Left lobe of liver (tissue), 2 donors: ENCODE measurements at places on chromosomes 2 and 18.

DNA sequence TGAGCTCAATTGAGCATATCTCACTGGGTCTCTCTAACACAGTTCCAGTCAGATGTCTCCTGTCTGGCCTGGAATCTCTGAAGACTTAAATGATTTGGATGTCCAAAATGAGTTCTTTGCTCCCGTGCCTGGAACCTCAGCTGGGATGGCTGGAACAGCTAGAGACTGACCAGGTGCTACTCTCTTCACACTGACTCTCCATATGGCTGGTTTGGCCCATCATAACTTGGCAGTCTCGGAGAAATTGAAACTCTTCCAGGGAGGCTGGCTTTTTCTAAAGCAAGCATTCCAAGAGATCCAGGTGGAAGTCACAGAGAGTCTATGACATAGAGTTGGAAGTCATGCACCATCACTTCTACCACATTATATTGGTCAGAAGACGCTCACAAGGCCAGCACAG is 129.6 kb upstream of the NOL4 start:
- no peak for DNase-seq

DNA sequence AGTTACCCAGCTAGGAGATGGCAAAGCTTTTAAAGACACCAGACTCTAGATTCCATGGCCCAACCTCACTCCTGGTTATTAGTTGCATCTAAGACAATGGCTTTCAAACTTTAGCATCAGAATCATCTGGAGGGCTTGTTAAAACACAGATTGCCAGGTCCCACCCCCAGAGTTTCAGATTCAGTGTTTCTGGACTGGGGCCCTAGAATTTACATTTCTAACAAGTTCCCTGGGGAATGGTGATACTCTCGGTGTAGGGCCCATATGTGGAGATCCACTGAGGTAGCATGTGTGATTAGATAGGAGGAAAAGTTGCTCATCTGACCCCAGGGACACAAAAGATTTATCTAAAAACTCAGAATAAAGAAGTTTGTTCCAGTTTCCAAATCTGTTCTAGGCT is 14.5 kb upstream of the TTR start:
- DNase-seq: no peak

DNA sequence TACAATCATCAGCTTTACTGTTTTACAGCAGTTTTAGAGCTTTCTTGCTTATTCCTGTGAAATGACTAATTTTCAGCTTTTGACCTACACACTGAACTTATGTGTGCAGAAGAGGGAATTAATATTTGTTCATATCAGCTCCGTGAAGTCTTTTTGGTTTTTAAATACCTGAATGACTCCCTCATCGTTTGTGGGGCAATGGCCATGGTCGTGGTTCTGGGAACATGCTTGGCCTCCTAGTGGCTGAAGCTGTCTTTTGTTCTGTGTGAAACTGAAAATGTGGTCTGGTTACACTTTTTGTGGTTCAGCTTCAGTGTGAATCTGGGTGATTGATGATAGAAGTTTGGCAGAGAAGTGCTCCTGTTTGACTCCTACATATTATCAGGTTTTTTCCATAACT is 408.1 kb downstream of the THSD7B start:
- DNase-seq: no peak

DNA sequence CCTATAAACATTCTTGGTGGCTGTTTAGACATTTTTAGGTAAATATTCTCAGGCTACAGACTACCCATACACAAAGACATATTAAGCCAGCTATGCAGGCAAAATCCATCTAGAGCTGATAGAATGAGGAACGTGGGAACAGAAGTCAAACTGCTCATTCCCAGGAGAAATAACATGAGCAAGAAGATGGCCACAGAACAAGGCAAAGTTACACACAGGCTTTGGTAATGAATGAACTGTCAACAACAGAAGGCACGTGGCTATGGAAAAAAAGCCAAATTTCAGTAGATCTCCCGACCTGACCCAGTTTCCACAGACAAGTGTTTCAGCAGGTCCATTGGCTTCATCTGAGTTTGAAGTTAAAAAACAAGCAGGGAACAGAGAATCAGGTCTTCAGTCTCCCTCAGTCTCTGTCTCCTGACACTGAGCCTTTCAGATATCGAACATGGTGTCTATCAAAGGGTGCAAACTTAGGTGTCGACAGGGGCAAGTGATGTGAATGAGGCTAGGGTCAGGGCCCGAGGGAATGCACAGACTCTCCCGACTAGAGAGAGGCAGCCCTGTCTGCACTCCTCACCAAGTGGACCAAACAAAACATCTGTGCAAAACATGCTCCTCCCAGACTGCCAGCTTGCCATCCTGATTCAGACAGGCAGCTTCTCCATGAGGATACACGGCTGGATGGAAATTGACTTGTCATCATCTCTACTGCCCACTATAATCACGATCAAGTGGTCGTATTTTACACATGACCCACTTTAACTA is 25.9 kb downstream of the SIGLEC15 start:
- DNase-seq: no peak

DNA sequence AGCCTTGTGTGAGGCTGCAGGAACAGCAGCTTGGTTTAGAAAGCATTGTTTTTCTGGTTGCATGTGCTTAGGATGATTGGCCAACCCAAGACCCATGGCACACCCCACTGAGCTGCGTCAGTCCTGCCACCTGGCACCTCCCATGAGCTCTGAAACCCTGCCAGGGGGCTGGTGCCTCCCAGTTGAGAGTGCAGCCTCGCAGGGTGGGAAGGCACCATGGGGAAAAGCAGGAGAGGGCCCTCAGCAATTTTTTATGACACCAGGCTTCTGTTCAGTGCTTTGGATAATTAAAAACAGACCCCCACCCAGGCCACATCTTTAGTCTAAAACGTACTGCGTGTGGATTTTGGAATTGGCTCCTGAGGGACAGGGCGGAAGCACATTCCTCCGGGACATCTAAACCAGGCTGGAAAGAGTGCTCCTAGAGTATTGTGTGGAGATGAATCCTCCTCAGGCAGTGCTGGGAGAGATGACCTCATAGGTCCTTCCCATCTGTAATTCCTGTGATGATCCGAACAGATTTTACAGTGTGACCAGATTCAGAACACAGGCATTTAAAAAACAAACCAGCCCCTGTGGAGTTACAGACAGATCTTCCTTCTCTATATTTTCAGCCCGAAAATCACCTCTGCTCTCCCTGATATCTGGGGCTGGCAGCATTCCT is 438.3 kb downstream of the ZNF521 start:
- no peak for DNase-seq

- DNase-seq: no peak
These were observed 1053.0 kb downstream of the TSN start for GRCh38 chr2:122808286-122808969.

GRCh38 chr2:7634409-7634808 is 717.2 kb downstream of the RNF144A start:
- DNase-seq: no peak

- DNase-seq: no peak
These were observed 55.3 kb upstream of the STK17B start for GRCh38 chr2:196226707-196227065.

- DNase-seq: no peak
These were observed 34.4 kb upstream of the LYPD6 start for GRCh38 chr2:149296031-149296430.

- no peak for DNase-seq
These were observed 31.6 kb upstream of the GPR155 start for GRCh38 chr2:174518395-174518794.

DNA sequence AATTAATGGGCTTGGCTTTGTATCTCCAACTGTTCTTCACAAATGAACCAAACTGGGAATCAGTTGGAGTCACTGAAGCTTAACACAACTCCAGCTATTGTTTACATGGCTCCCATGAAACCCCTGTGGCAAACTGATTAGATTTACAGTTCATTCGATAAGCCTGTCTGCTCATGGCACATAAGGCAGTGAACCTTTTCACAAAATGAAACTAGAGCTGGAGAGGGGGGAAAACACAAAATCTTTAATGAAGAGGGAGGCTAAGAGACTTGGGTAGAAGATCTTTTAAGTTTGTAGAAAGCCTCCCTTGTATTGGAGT is 11.6 kb upstream of the ITGA6 start:
- no peak for DNase-seq

GRCh38 chr2:22420076-22420475 is 964.9 kb upstream of the KLHL29 start:
- no peak for DNase-seq

GRCh38 chr2:147628971-147629421 is 215.8 kb upstream of the ACVR2A start:
- no peak for DNase-seq

- no peak for DNase-seq
These were observed 202.1 kb downstream of the CTIF start for GRCh38 chr18:48740851-48741485.

- DNase-seq: no peak
These were observed 359.8 kb downstream of the CDH7 start for GRCh38 chr18:66110607-66111006.

- no peak for DNase-seq
These were observed 317.6 kb downstream of the CTNNA2 start for GRCh38 chr2:79830501-79830900.

GRCh38 chr2:190197143-190197720 is 122.4 kb downstream of the HIBCH start:
- DNase-seq: no peak

DNA sequence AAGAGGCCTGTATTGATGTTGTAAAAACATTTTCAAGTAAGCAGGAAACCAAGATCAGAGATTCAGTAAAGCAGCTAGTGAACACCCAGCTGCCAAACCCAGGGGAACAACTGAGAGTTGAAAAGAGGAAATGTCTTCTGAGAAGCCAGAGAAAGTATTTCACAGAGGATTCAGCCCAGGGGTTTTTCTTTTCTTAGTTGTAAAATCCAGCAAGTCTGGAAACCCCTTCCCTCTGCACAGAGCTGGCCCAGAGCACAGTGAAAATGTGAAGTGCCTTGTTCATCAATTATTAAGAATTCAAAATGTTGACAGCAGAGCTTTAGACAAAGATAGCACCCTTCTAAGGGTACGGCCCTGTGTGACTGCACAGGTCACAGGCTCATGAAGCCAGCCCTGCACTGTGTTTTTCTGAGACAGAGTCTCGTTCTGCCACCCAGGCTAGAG is 28.4 kb downstream of the AFF3 start:
- DNase-seq: no peak

DNA sequence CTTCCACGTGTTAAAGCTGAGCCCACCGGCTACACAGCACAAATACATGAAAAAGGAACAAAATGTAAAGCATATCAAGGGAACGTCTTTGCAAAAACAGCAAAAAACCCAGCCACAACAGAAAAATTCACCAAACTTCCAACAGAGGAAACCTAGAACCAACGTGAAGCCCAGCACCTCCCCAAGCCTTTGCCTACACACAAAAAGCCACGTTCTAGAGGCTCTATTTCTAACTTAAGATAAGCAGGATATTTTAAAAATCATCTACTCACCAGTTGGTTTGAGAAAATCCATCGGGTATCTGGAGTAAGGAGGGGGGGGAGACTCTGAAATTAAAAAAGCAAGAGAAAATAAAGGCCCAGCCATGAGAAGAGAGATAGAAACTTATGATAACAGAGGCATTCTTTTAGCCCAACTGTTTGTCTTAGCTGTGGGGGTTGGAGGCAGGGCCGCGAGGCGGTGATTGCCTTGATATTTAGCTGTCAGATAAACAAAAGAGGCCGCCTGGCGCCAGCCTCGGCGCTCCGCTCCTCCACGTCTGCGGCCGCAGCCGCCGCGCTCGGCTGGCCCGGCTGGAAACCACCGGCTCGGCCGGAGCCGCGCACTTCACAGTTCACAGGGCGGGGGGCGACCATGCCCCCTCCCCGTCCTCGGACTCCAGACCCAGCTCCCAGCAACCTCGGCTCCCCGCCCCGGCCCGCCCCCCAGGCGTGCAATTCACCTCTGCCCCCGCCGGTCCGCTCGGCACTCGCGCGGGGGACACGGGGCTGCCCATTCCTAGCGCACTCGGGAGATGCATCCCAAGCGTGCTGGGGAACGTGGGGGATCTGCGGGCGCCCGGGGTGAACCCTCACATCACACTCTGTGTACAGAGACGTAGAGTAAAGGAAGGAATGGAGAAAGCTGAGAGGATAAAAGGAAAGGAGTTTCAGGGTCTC is 2.4 kb downstream of the SMAD7 start:
- DNase-seq: peak; percentile 71

DNA sequence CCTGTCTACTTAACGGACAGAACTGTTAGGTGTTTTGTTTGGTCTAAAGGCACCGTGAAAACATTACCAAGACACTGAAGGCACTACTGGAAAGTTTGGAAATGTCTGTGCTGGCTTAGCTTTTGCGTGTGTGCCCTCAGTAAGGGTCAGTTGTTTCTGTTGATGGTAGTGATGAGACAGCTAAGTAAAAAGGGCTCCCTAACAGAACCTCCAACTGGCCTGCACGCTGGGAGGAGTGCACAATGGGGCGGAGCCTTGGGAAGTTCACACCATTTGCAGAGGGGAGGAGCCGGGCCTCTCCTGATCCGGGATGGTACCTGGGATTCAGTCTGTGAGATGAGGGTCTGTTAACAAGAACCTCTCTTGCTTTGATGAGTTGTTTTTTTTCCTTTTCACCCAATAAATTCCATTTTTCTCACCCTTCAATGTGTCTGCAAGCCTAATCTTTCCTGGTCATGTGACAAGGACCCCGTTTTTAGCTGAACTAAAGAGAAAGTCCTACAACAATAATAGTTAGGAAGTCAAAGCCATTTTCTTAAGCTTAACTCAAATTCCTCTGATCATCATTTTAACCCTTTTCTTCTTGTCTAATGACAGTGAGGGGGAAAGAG is 368.7 kb downstream of the PARD3B start:
- DNase-seq: no peak

GRCh38 chr2:132401326-132401725 is 15.3 kb upstream of the GPR39 start:
- no peak for DNase-seq

- DNase-seq: no peak
These were observed 26.6 kb downstream of the BIN1 start for GRCh38 chr2:127080226-127080937.

DNA sequence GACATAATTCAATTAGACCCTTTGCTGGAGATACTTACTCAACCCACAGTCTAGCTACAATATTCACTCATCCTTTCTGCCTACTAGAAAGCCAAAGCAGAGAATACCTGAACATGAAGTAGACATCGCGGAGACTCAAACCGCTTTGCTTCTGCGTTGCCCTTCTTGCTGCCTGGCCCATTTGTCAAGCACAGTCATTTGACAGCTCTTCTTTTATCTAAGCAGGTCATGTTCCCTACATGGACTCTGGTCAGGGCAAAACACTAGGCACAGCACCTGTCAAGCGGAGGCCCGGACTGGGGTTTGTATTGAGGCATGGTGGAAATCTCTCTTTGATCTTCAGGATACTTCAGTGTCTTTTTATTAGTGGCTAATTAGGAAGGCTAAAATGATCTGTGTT is 89.7 kb downstream of the FARSB start:
- DNase-seq: no peak

GRCh38 chr18:69981948-69982347 is 34.3 kb upstream of the CD226 start:
- no peak for DNase-seq
